Activated naive CD8-positive, alpha-beta T cell treated with anti-CD3 and anti-CD28 coated beads for 36 hours (primary cell): ENCODE measurements at places on chromosomes 1 and 21.

DNA sequence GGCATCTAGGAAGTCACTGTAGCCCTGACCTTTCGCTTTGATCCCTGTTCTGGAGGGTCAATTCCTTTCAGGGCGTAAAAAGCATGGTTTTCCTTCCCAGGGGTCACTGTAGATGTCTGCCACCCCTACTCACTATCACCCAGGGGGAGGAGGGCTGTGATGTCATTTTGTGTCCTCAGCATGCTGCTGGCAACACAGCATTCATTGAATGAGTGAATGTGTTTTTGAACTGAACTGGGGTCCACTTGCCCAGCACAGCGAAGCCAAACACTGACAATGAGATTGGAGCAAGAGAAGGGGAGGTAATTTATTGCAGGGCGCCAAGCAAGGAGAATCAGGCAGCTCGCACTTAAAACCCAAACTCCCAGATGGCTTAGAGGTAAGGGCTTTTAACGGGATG is 78.2 kb upstream of the PGBD5 start:
- no peak overlapping the region for H3K27ac ChIP-seq
- DNase-seq, result no peak
- no peak overlapping the region for H3K4me3 ChIP-seq
- H3K27me3 ChIP-seq, result peaks cover 9% of the 10 kb centered on the region
- no peaks in the 10 kb centered on the region for H3K36me3 ChIP-seq

DNA sequence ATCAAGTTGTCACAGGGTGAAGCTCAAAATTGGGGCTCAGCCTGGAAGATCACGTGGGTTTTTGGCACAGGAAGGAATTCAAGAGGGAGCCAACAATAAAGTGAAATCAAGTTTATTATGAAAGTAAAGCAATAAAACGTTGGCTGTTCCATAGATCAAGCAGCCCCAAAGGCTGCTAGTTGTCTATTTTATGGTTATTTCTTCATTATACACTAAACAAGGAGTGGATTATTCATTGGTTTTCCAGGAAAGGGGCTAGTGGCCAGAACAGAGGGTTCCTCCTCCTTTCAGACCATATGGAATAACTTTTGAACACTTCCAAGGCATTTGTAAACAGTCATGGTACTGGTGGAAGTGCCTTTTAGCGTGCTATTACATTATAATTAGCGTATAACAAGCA is 723.5 kb upstream of the ADAMTS5 start:
- no peak overlapping the region for H3K4me3 ChIP-seq
- H3K36me3 ChIP-seq, result no peaks in the 10 kb centered on the region
- DNase-seq, result no peak
- H3K4me1 ChIP-seq, result no peaks in the 10 kb centered on the region
- H3K27me3 ChIP-seq, result peaks cover 10% of the 10 kb centered on the region

DNA sequence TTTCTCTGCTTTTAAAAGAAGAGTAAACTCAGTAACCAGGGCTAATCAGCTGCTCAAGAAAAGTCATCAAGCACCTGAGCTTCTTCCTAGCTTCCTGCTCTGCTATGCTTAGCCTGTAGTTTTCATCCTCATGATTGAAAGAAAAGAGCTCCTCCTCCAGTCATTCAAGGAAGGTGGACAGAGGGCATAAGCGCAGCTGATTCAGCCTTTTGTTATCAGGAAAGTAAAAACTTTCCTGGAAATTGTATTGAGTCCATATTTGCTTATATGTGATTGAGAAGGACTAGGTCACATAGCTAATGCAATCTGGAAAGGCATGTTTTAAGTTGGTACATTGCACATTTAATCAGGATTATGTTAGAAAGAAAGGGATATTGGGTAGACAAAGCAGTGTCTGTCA is 8.5 kb upstream of the BACH1 start:
- H3K27ac ChIP-seq, result no peak overlapping the region
- H3K27me3 ChIP-seq, result peaks cover 5% of the 10 kb centered on the region
- H3K4me1 ChIP-seq, result peaks cover 8% of the 10 kb centered on the region
- DNase-seq, result no peak
- peaks cover under 1% of the 10 kb centered on the region for H3K36me3 ChIP-seq
- no peak overlapping the region for H3K4me3 ChIP-seq

GRCh38 chr1:164452549-164452948 is 106.4 kb upstream of the PBX1 start:
- H3K36me3 ChIP-seq, result no peaks in the 10 kb centered on the region
- no peak overlapping the region for H3K27ac ChIP-seq
- H3K4me3 ChIP-seq, result no peak overlapping the region
- H3K4me1 ChIP-seq, result no peaks in the 10 kb centered on the region

DNA sequence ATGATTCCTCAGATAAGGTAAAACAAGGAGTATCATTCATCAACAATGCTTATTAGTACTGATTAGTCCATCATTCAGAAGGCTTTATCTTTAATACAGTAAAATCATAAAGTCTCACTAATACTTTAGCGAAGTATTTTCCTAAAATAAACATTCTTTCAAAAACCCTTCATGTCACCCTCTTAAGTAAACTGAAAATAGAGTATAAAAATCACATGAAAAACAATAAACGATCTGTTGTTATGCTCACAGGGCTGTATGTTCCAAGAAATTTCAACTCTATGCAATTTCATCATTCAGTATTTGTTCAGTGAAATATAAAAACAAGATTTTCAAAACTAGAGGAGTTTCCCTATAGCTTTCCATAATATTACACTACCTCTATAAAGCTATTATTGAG is 102.0 kb downstream of the DENND1B start:
- H3K4me1 ChIP-seq, result peaks cover 18% of the 10 kb centered on the region
- DNase-seq, result no peak
- H3K4me3 ChIP-seq, result no peak overlapping the region
- no peak overlapping the region for H3K27ac ChIP-seq

DNA sequence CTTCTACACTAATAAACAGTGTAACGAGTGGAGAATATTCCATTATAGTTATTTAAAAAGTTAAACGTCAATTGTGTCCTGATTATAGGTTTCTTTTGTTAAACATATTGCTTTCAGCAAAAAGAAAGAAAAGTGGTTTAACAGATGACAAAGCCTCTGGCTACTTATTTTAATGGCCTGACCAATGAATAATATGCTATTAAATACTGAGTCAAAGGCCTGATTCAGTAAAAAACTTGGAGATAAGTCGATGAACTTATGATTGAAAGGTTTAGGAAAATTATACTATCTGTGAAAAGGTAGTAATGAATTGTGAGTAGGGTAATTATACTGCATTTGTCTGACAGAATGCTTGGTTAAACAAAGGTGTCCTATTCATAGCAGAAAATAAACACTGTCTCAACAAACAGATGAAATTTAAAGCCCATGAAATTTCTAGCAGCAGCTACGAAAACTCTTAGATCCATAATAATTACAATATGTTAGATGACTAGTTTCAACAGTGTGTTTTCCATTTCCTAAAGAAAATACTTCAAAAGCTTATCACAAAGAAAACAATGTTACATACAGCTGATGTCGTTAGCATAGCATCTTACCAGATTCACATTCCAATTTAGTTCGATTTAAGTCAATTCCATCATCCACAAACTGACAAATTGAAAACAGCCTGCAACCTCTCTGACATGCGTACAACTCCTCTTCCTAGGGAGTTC is 6.2 kb downstream of the TMEM59 start:
- H3K36me3 ChIP-seq, result peaks cover 8% of the 10 kb centered on the region
- no peaks in the 10 kb centered on the region for H3K27me3 ChIP-seq
- peak overlapping the region; percentile 14 for H3K27ac ChIP-seq
- H3K4me1 ChIP-seq, result peaks cover 34% of the 10 kb centered on the region
- DNase-seq, result no peak
- no peak overlapping the region for H3K4me3 ChIP-seq

GRCh38 chr1:188006354-188006753 is 1177.6 kb downstream of the PLA2G4A start:
- no peaks in the 10 kb centered on the region for H3K36me3 ChIP-seq
- no peaks in the 10 kb centered on the region for H3K27me3 ChIP-seq
- no peaks in the 10 kb centered on the region for H3K4me1 ChIP-seq
- H3K4me3 ChIP-seq, result no peak overlapping the region
- no peak for DNase-seq
- H3K27ac ChIP-seq, result no peak overlapping the region

DNA sequence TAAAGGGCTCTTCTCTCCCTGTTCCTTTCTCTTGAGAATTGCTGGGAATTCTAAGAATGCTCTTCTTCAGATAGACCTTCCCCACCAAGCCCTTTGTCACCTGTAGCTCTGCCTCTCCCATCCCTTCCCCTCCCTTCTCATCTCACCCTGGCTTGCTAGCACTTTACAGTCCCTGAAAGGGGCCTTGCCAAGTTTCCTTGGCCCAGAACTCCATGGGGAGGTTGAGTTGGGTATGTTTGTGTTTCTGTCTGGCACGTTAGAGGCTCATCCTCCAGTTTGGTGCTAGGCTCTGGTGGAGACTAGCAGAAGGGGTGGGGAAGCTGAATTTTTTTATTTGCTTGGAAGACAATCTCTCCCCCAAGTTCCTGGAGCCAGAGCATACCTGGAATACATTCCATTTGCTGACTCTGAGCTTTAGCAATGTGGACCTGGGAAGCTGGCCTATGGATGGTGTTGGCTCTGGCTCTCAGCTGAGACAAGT is 4.9 kb downstream of the CGN start:
- no peak overlapping the region for H3K27ac ChIP-seq
- no peaks in the 10 kb centered on the region for H3K27me3 ChIP-seq
- H3K36me3 ChIP-seq, result no peaks in the 10 kb centered on the region
- DNase-seq, result no peak
- H3K4me3 ChIP-seq, result no peak overlapping the region

DNA sequence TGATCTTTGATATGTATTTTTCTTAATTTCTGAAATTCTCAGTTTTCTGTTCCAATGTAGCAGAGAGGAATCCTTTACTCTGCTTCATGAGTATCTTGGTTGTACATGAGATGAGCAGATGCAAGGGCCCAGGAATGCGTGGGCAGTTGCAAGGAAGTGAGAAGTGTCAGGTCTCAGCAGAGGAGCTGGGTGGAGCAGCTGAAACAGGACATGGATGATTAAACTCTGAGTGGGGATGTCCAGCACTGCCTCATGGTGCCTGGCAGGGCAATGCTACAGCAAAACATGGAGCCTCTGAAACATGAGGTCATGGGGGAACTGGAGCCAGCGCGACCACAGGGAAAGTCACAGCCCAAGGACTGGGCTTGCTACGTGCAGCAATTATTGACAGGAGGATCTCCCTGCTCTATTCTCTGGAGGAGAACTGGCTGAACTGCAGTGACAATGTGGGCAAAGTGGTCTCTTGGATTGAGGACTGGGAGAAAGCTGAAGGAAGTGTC is 48.4 kb downstream of the COLGALT2 start:
- peaks cover 12% of the 10 kb centered on the region for H3K4me1 ChIP-seq
- no peak overlapping the region for H3K4me3 ChIP-seq
- no peaks in the 10 kb centered on the region for H3K27me3 ChIP-seq
- DNase-seq, result peak; percentile 27
- peak overlapping the region; percentile 9 for H3K27ac ChIP-seq

GRCh38 chr1:117886101-117886795 is 43.2 kb downstream of the GDAP2 start:
- H3K4me1 ChIP-seq, result peaks cover 2% of the 10 kb centered on the region
- no peaks in the 10 kb centered on the region for H3K27me3 ChIP-seq
- DNase-seq, result no peak
- no peak overlapping the region for H3K4me3 ChIP-seq

DNA sequence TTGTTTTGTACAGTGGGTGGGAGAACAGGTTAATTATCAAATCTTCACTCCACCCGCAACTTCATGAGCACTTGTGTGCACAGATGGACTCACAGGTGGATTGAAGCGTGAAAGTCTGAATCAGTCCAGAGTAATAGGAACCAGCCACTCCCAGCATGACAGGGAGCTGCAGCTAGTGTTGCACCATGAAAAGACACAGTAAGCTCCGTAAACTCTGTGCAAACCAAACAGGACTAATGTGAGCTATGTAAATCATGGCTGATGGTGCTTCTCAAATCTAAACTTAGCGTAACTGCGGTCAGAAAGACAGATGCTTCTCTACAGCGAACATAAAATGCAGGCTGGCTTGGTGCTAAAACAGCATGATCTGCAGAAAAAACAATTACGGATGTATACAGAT is 114.4 kb downstream of the CENPF start:
- H3K27me3 ChIP-seq, result peaks cover 12% of the 10 kb centered on the region
- no peak overlapping the region for H3K27ac ChIP-seq
- H3K4me1 ChIP-seq, result no peaks in the 10 kb centered on the region
- no peak overlapping the region for H3K4me3 ChIP-seq
- DNase-seq, result no peak

- peaks cover 87% of the 10 kb centered on the region for H3K4me1 ChIP-seq
- DNase-seq, result no peak
- peaks cover 82% of the 10 kb centered on the region for H3K36me3 ChIP-seq
- H3K27me3 ChIP-seq, result no peaks in the 10 kb centered on the region
- H3K27ac ChIP-seq, result peak overlapping the region; percentile 94
These were observed 4.2 kb downstream of the SLAMF7 start for GRCh38 chr1:160743266-160743665.

GRCh38 chr1:232704694-232705680 is 75.1 kb upstream of the SIPA1L2 start:
- H3K27ac ChIP-seq, result no peak overlapping the region
- no peak overlapping the region for H3K4me3 ChIP-seq
- H3K27me3 ChIP-seq, result no peaks in the 10 kb centered on the region
- peaks cover 4% of the 10 kb centered on the region for H3K4me1 ChIP-seq
- no peak for DNase-seq

DNA sequence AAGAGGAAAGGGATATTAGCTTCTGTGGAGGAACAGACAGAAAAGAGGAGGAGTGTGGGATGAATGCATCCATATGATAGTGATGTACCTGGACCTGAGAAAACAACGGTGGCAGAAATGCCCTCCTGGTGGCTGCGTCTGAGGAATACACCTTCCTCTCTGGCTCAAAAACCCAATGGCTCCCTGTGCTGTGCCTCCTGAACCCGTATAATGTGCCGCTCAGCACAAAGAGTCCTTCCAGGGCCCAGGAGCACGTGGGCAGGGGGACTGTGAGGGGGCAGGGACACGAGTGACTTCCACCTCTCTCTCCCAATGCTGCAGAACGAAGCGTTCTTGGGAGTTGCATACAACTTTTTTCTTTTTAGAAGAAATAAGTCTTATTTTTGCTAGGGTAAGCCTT is 31.2 kb downstream of the IRF2BP2 start:
- H3K27me3 ChIP-seq, result no peaks in the 10 kb centered on the region
- no peak for DNase-seq
- H3K27ac ChIP-seq, result no peak overlapping the region
- no peak overlapping the region for H3K4me3 ChIP-seq

DNA sequence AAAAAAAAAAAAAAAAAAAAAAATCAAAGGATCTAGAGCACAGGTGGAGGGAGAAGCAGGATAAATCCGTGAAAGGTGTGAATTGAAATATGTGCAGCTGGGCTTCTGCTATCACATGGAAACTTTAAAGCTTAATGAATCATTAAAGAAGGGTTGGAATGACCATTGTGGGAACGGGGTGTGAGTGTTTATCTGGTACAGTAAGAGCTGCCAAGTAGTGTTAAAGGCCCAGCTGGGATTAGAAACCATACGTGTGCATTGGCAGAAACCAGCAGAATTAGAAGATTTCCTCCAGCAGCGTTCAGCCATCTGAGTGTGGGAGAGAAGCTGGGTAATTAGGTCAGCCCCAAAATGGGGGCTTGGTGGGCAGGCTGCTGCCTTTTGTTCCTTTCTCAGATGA is 13.5 kb downstream of the FALEC start:
- no peak overlapping the region for H3K27ac ChIP-seq
- no peak overlapping the region for H3K4me3 ChIP-seq
- DNase-seq, result no peak
- no peaks in the 10 kb centered on the region for H3K36me3 ChIP-seq
- no peaks in the 10 kb centered on the region for H3K27me3 ChIP-seq

GRCh38 chr21:35663856-35664606 is 396.3 kb downstream of the SETD4 start:
- no peak overlapping the region for H3K27ac ChIP-seq
- no peak overlapping the region for H3K4me3 ChIP-seq
- no peak for DNase-seq
- peaks cover 8% of the 10 kb centered on the region for H3K27me3 ChIP-seq
- no peaks in the 10 kb centered on the region for H3K36me3 ChIP-seq

- no peak for DNase-seq
- peaks cover under 1% of the 10 kb centered on the region for H3K36me3 ChIP-seq
- no peak overlapping the region for H3K4me3 ChIP-seq
- no peaks in the 10 kb centered on the region for H3K27me3 ChIP-seq
These were observed 518.5 kb downstream of the SMYD3 start for GRCh38 chr1:245988393-245989078.
